ENCODE measurements at places on chromosomes 12 and 14.

- DNase-seq = no peak
Observed at GRCh38 chr14:59831121-59831730, 39.4 kb downstream of the RTN1 start.

GRCh38 chr14:22977684-22978486 is 4.5 kb downstream of the AJUBA start:
- peak; percentile 86 for DNase-seq

- no peak for DNase-seq
Observed at GRCh38 chr12:44873898-44874297, 2.2 kb downstream of the NELL2 start.

GRCh38 chr12:33486058-33486457 is 46.4 kb upstream of the SYT10 start:
- DNase-seq = no peak

GRCh38 chr14:59190372-59190771 is 1.9 kb downstream of the DAAM1 start:
- no peak for DNase-seq

GRCh38 chr12:18696971-18697602 is 40.7 kb downstream of the PLCZ1 start:
- no peak for DNase-seq

- DNase-seq = peak; percentile 46
Observed at GRCh38 chr12:59403259-59403932, 192.4 kb upstream of the SLC16A7 start.

DNA sequence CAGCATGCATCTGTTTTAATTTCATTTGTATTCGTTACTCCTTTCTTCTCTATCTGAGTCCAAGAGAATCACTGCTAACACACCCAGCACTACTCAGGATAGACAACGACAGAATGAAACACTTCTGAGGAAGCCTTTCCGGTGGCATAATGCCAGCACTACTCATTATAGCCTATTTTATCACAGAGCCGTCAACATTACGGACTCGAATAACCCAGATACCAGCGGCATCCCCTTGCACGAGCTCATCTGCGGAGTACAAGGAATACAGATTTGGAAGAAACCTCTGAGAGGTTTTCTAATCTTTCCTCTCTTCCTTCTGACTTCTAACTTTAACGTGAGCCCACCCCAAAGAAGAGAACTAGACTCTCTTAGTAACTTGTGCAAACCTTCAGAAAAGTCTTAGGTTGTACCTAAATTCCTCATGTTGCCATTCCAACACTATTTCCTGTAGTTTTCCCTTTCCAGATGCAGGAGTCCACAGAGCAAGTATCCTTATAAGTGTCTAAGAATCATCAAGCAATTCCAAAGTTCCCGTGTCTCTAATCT is 248.1 kb downstream of the APAF1 start:
- no peak for DNase-seq

- DNase-seq = peak; percentile 38
Observed at GRCh38 chr12:14853961-14854360, 10.6 kb upstream of the ART4 start.

DNA sequence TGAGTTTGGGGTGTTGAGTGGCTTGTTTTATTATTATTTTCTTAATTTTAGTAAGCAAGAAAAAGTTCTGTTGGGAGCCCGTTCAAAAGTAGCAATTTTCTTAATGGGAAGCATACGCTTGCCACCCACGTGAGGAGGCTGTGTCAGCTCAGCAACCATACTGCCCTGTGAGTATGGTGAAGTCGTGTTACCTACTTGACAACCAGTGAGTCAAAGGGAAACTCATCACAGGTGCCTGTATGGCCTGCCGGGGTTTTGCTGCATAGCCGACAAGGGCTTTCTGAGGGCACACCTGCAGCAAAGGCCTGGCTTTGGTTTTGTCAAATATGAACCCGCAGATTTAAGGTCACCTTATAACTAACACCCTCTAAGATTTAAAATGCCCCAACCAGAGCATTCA is 31.1 kb downstream of the PITPNM2 start:
- no peak for DNase-seq

GRCh38 chr12:56988207-56988739 is 18.1 kb downstream of the ZBTB39 start:
- DNase-seq = peak; percentile 15

DNA sequence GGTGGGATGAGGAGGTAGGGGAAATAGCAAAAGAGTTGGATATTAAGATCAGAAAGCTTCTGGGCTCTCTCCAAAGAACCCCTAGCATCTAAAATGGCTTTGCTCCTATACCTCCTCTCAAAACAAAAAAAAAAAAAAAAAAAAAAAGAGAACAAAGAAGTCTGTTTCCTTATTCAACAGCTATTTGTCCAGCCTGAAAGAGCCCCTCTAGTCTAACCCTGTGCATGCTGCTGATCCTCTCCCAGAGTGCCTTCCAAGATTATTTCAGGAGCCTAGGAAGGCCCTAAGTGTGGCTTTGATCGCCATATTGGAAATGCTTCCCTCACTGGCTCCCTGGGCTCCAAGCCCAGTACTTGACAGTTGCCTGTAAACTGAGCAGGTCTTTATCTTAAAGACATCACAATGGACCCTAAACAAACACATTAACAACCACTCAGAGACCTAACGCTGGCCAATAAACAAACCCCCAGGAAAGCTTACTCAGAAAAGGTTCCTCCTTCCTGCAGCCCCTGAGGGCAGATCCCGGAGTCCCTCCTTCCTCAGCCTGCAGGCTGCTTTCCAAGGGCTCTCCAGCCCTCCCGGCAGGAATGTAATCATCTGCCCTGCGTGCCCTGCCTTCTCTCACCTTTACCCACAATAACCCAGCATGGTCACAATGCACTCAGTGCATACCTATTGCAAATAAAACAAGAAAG is 17.4 kb upstream of the COL2A1 start:
- DNase-seq = no peak

- no peak for DNase-seq
Observed at GRCh38 chr14:65959563-65960024, 526.6 kb upstream of the CCDC196 start.

- DNase-seq = no peak
Observed at GRCh38 chr14:29724991-29725390, 202.7 kb downstream of the PRKD1 start.

- DNase-seq = no peak
Observed at GRCh38 chr12:12450043-12450471, 93.2 kb downstream of the BORCS5 start.

DNA sequence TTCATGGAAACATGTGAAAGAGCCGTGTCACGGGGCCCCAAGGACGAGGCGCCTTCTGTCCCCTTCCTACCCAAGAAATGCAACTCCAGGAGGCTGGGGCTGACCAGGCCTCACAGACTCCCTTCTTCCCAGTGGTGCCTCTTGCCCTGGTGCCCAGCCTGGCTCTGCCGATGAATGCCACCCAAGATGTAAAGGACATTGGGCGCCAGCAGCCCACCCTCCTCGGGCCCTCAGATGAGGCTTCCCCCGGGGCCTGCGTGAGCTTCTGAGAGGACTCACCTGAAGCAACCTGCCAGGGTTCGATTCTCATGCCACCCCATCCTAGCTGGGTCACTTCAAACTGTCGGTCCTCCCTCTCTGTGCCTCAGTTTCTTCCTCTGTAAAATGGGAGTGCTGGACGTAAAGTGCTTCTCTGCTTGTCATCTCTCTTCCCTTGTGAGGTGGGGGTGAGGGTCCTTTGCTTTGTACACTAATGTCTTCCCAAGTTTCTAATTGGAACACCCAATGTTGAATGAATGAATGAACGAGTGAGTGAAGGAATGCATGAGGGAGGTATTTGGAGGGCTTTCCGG is 10.8 kb downstream of the FAM222A start:
- no peak for DNase-seq

DNA sequence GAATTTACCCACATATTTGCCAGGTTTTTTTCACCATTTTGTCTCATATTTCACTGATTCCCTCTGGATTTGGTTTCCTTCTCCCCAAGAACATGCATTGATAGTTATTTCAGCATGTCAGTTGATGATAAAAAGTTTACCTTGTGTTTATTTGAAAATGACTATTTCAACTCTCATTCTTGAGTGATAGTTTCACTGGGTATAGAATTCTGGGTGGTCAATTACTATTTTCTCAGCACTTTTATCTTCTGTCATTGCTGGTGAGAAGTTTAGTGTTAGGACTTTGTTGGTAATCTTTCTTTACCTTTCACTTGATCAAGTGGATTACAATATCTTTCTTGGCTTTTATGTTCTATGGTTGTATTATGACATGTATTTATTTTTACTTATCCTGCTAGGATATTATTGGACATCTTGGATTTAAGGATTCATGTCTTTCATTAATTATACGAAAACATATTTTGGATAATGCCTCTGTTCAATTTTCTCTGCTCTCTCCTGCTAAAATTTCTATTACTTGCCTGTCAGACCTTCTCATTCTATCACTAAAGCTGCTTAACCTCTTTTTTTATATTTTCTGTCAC is 338.6 kb downstream of the MED13L start:
- DNase-seq = no peak

DNA sequence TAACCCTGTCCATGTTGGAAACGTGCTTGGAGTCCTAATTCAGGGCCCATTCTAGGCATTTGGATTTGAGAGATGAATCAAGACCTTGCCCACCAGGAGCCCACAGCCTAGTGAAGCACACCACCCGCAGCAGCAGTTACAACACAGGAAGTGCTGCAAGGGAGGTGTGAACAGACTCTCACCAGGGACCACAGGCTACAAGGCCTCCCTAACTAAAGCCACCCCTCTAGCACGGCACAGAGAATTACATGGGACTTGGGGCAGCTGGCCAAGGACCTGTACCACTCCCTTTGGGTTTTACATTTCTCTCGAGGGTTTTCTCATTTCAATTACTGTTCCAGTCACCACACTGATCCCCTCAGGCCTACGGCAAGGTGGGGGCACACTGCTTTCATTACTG is 49.5 kb upstream of the FOXN3 start:
- DNase-seq = no peak

DNA sequence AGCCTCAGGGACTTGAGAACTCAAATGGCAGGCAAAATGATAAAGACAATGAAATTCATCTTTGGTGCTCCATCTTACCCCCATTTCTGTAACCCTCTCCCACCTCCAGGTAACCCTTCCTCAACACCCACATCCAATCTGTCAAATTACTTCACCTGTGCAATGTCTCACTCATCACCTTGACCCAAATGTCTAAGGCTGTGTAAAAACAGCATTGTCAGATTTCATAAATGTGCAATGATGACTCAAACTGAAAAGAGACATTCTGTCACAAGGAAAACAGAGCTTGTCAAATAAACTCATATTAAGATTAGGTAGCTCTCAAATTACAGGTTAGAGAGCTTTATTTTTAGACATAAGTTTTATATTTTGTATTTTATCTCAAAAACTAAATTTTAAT is 19.9 kb upstream of the COCH start:
- no peak for DNase-seq

- no peak for DNase-seq
Observed at GRCh38 chr12:82529101-82529500, 157.6 kb upstream of the TMTC2 start.

DNA sequence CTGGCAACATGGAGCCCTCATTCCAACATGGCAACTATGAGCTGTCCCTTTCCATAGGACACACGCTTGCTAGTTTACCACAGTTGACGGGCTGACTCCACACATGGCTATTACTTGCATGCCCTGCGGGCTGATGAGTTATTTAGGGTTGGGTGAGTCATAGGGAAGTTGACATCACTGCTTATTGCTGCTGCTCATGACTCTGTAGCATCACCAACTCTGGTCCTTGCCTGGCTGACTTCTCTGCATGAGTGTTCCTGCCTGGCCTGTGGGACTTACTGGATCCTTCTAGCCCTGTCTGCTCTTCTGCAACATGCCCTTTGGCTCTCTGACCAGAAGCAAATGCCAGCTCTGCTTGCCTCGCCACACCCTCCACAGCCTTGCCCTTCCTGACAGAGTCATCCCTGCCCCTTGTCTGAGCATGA is 199.5 kb downstream of the ANO6 start:
- DNase-seq = no peak

- no peak for DNase-seq
Observed at GRCh38 chr12:84825149-84825548, 87.5 kb downstream of the SLC6A15 start.

DNA sequence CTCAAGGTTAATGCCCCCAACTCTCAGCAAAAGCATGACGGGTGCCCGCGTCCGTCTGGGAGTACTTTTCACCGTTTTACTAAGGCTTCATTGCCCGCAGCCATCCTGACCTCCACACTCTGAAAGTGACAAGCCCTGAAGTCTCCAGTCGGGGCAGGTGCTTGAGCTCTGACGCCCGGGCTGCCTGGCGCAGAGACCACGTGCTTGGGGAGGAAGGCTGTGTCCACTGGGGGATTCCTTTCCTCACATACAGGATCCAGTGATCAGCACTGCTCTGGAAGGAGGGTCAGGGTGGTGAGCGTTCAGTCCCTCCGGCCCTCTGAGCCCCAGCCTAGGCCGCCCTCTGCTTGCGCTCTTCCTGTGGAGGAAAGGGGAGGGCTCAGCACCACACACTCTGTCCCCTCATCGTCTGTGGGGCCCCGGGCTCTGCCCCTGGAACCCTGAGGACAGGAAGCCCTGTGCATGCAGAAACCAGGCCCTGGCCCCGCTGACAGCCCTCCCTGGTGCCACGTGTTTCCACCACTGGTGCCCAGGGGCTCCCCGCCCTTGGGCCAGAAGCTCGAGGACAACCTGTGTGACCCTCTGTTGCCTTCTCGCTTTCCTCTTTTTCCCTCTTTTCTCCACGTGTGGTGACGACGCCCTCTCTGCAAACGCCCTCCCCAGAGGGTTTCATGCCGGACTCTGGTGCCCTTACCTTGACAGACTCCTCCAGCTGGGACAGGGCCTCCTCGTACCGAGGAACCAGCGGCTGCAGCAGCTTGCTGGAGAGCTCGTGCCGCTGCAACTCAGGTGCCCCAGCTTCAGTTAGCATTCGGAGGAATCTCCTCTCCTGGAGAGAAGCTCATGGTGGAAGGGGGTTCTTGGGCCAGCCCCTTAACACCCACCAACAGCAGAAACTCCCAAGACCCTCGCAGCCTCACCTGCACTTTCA is 4.9 kb downstream of the DDX51 start:
- DNase-seq = no peak

DNA sequence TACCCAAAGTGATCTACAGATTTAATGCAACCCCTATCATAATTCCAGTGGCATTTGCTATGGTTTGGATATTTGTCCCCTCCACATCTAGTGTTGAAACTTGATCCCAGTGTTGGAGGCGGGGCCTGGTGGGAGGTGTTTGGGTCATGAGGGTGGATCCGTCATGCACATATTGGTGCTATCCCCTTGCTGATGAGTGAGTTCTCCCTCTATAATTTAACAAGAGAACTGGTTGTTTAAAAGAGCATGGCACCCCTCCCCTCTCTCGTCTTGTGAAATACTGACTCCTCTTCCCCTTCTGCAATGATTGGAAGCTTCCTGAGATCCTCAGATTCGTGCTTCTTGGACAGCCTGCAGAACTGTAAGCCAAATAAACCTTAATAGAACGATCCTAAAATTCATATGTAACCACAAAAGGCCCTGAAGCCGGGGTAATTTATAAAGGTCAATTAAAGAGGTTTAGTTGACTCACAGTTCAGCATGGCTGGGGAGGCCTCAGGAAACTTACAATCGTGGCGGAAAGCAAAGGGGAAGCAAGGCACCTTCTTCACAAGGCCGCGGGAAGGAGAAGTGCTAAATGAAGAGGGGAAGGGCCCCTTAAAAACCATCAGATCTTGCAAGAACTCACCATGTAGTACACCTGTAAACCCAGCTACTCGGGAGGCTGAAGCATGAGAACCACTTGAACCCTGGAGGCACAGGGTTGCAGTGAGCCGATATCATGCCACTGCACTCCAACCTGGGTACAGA is 41.2 kb downstream of the SLC39A9 start:
- DNase-seq = no peak

- DNase-seq = no peak
Observed at GRCh38 chr12:96500693-96501092, 11.3 kb downstream of the CFAP54 start.

- no peak for DNase-seq
Observed at GRCh38 chr12:78085542-78086182, 255.0 kb downstream of the NAV3 start.

- DNase-seq = peak; percentile 62
Observed at GRCh38 chr12:16347391-16348298, at the start of gene MGST1. MGST1 (plus strand) TSS chr12:16347645; CDS start chr12:16354253, 6,608 bp downstream.
